ENCODE measurements at places on chromosomes 4 and X.

DNA sequence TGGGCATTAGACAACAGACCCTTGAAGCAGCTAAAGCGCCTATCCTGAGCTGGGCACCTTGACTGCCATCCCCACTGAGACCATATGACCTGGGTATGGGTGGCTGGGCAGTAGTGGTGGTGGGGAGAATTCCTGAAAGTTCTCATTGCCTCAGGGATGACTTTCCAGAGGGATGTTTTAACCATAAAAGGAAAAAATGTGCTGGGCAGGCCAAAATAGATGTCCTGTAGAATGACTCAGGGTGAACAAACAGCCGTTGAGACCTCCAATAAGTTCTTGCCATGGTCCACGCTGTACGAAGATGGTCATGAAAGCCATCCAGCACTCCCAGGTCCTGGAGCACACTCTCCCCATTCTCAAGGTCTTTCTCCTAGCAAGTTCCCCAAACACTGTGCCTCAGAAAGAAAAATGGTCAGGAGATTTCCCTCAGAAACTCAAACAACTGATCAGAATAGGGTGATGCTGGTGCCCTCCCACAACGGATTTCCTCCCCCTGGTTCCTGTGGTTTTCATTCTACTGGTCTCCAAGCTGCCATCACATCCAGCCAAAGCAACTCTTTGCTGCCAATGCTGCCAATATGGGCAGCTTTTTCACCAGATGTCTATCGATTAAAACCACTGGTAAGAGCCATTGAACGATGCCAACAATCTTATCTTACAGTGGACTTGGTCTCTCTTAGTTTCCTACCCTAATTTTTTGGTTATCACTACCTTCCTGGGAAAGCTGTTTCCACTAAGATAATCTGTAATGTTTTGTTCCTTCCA, 11.2 kb downstream of the CDKN2AIP start:
- DNase-seq, result no peak

- DNase-seq, result no peak
These were observed 192.2 kb downstream of the BCOR start for GRCh38 chrX:39905538-39905891.

DNA sequence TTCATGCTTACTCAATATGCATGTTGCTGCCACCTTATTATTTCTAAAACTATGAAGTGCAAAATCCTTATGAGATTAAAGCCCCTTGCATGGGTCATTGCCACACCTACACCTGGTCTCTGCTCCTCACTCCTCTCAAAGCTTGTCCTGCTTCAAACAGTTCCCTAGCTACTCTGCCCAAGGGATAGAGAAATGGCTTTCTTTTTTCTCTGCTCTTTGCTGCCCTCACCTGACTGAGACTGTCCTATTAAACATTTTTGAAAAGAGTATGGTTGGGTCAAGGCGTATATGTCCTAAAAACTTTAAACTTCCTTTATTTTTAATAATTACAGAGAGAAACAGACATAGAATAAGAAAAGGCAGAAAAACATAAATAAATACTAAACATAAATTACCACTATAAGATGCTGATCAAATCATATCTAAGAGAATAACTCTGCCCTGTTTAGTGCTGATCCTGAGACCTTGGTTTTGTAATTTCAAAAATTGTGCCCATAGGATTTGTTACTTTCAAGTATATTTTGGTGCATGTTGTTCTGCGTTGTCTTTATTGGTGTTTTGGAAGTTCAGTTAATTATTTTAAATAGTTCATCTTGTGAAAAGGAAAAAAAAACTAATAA, 704.9 kb upstream of the PABPC4L start:
- DNase-seq, result no peak

- no peak for DNase-seq
These were observed 36.9 kb downstream of the EVC start for GRCh38 chr4:5747738-5748375.

- DNase-seq, result no peak
These were observed 55.3 kb downstream of the SOD3 start for GRCh38 chr4:24850674-24851073.

DNA sequence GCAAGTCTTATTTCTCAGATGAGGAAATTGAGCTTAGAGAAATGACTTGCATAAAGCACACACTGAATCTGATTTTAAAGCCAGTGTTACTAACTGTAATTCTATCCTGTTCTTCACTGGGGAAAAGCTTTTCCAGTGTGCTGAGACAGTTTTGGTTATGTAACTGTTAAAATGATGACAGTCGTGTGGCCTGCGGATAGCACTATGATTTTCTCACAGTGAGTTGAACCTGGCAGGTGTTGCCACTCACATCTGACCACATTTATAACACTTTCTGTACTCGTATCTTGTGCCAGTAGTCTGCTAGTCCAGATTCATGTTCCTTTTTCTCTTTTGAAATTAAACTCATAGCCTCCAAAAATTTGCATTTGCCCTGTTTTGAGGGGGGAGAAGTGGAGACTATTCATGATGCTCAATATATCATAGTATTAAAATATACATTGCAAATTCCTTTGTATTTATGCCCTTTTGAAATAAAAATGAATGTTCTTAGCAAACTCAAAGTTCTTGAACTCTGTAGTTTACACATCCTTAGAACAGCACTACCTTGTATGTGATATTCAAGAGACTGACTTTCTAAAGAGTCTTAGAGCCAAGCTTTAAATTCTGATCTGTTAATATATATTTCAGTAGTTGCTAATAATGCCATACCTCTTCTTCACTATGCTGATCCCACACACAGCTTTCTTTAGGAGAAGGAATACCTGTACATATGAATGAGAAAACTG, 132.3 kb downstream of the PDLIM5 start:
- DNase-seq, result no peak

- DNase-seq, result no peak
These were observed 47.0 kb downstream of the BEND2 start for GRCh38 chrX:18173494-18174180.

Data from KG1 (cell line).